ENCODE measurements at places on chromosomes 7 and 10.

GRCh38 chr7:20264623-20265022 is 47.4 kb upstream of the MACC1 start:
- DNase-seq = no peak

GRCh38 chr7:16989811-16990413 is 108.1 kb upstream of the AGR3 start:
- no peak for DNase-seq

GRCh38 chr10:120186506-120186905 is 270.5 kb upstream of the PLPP4 start:
- no peak for DNase-seq

- no peak for DNase-seq
Observed at GRCh38 chr7:70322856-70323255, 724.6 kb downstream of the AUTS2 start.

DNA sequence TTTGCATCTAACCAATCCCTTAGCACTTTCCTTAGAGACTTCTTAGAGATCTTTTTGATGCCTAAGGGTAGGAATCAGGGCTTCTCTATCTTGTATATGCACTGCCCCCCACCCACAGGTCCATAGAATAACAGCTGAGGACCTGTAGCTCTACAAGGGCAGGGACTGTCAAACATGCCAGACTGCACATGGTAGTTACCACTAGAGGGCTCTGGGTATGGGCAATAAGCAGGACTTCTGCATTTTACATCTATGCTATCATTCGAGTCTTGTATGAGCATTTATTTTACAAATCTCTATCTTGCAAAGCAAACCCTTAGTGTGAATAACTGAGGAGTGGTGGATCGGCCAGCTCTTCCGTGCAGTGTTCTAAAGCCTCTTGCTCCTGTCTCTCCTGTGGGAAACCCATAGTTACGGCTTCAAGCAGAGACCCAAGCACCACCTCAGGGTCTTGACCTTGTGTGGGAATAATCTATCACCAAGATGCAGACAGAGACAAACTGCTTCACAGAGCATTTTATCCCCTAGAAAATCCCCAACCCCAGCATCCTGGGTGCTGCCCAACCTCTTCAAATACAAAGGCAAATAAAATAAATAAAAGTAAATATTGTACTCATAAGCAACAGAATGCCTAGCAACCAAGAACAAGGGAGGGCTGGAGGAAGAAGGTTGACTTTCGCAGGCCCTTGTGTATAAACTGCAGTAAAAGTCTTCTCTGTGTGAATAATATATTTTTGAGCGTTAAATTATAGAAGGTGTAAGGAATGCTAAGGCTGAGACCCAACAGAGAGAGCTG is 219.3 kb downstream of the WDR11 start:
- DNase-seq = no peak

DNA sequence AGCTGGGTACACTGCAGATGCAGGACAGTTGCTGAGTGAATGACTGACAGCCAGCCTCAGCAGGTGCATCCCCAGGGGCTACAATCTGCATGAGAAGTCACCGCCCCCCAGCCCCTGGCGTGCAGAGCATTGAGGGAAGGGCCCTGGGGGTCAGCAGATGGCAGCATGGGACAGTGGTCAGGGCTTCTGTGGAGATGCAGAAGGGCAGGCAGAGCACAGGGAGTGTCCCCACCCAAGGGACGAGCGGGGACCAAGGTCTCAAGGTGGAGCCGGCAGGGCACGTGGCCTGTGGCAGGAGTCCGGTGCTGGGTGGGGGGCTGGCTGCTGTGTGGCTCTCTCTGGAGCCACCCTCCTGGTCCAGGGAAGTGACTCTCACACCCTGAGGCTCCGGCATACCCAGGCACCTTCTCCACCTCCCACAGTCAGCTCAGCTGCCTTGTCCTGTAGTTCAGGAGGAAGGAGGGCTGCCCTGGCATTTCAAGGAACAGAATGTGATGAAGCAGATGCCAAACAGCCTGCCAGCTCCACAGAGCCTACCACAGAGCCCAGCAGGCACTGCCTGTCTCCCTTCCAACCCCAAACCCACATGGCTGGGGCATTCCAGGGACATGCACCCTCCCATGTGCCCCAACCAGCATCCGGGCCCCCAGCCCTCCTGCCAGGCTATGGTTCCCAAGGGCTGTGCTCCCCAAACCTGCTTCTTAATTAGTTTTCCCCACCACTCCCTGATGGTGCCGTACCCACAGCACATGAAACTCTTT is 114.5 kb downstream of the TMEM130 start:
- DNase-seq = no peak

DNA sequence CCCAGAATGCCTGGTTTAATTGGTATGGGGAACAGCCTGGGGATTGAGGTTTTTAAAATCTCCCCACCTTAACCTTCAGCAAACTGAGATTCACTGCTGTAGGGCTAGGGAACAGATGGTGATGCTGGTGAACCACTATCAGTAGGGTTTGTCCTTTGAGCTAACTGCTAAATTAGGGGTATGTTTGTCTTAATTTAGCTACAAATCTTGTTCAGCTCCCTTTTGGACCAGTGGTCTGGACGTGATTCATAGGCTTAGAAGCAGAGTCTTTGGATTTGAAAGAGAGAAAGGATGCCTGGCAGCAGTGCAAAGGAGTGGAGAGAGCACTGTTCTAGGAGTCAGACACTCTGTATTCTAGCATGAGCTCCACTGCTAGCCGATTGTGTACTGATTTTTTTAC is 2.8 kb downstream of the HDAC9 start:
- DNase-seq = no peak

DNA sequence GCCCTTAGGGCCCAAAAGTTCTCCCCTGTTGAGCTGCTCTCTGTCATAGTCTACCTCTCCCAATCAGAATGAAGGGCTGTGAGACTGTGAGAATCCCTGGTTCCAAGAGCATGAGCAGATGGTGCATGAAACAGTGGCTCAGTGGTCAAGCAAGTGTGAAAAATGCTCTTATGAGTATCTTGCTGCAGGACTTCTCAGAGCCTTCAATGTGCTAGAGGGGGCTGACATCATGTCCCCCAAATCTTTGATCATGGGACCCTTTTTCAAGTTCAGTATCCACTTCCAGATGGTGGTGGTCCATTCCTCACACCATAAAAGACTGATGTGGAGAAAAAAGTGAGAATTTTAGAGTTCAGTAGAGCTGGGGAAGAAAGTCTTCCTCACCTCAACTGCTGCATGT is 265.3 kb upstream of the HABP2 start:
- no peak for DNase-seq

DNA sequence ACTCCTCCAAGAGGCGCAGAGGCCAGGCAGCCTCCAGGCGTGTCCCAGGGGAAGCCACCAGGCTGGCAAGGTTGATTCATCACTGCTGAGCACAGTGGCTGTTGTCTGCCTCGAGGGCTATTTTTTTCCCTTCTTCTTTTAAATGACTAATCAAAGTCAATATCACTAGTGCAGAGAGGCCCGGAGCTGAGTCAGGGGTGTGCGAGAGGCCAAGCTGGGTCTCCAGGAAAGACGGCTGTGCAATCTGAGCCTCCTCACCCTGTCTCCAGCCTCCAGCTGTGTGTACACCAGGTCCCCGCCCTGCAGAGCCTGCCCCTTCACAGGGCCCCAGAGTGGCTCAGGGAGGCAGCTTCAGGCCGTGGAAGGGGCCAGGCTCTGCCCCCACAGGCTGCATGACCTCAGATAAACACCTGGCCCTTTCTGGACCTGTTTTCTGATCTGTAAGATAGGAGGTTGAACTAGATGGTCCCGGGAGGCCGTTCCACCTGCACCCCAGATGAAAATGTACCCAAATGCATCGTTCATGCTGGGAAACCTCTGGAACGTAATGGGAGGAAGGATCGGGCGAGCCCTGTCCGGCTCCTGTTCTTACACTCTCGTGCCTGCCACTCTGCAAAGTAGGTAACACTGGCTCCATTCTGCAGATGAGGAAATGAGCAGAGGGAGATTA is 3.7 kb downstream of the STX1A start:
- no peak for DNase-seq

GRCh38 chr10:22911889-22912762 is 15.7 kb upstream of the ARMC3 start:
- no peak for DNase-seq

- no peak for DNase-seq
Observed at GRCh38 chr7:55124989-55125875, 106.4 kb downstream of the EGFR start.

DNA sequence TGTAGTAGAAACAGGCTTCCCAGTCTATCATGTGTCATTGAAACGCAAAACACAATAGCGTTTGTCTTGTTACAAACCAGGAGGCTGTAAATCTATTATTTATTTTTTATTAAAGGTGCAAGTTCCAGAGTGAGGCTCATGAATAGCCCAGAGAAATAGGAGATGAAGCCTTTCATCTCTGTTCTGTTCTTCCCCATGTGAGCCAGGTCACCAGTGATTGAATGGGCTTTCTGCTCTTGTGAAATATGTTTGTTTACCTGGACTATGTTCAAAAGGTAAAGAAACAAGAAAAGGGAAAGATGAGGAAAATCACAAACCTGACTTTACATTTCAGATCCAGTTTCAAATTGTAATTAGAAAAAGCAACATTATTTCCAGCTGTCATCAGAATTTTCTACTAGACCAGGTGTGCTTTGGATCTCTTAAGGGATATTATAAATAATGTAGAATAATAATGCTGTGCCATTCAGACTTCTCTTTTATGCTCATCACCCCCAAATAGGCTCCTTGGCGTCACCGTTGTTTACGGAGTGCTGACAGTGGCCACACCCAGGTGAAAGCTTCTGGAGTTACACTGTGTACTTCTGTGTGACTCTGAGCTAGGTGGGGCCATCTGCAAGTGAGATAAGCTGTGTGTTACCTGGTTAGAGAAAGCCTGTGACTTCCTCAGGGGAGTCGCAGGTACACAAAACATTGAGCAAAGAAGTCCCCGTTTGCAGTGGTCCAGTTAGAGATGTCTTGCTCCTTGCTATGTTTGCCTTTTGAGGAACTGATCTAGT is 274.9 kb downstream of the SDK1 start:
- DNase-seq = no peak

Data from activated CD4-positive, alpha-beta T cell treated with anti-CD3 and anti-CD28 coated beads for 1 hour (primary cell).